Thyroid gland (tissue), 4 donors: ENCODE measurements at places on chromosomes 4 and X.

DNA sequence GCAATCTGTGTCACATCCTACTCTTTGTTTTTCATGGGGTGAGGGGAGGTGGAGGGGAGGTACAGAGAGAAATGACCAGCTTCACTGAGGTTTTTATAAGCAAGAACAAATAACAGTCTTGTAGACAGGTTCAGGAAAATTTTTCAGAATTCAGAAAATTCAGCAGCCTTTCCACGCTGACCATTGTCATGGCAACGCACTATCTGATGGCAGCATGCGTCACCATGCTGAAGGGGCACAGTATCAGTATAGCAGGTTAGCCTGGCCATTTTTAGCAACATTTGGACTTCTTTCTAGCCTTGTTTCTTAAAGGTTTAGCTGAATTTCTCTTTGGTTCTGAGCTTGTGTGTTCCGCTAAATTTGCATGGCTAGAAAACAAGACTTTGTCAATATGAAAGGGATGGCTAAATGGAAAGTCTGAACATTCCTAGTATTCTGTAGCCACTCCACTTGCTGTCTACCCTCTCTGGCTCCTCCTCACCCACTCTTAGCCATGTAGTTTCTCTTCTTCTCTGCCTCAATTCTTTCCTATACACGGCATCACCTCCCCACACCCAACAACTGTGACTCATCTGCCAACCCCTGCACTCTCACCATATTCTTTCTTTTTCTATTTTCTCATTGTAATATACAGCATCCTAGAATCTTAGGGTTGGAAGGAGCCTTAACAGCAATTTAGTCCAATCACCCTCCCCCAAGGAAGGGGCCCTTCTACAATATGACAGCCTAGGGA, 42.7 kb upstream of the CITED1 start:
- DNase-seq, result no peak

DNA sequence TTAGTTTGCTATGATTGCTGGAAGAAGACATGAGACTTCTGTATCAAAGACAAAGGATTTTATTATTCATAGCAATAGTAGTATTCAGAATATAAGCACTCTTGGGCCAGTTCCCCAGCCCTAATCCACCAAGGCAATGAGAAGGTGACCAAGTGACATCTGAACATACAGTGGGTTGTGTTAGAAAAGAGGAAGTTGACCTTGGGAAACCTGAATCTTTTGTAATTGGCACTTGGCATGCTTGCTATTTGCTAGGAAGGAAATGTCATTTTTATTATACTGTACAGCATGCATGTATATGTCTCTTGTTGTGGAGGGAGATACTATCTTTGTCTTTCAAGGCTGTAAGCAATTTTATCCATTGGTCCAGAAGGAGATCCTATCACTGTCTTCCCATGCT, 216.1 kb upstream of the FAT1 start:
- no peak for DNase-seq

GRCh38 chr4:47914926-47915237, 499 bp upstream of the NFXL1 start:
- DNase-seq, result no peak

DNA sequence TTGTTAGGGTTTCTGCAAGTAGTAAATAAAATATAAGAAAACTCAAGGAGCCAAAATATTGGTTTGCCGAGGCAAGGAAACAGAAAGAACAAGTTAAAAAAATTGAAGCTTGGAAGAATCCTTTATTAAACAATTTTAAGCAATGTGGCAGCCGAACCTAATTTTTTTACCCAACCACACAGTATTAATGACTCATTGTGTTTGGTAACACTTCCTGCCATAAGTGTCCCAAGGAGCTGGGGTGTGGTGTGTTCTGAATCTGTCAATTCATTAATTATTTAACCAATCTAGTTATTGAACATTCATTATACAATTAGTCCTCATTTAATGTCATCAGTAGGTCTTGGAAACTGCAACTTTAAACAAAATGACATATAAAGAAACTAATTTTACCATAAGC, 19.3 kb upstream of the CPE start:
- DNase-seq, result no peak

DNA sequence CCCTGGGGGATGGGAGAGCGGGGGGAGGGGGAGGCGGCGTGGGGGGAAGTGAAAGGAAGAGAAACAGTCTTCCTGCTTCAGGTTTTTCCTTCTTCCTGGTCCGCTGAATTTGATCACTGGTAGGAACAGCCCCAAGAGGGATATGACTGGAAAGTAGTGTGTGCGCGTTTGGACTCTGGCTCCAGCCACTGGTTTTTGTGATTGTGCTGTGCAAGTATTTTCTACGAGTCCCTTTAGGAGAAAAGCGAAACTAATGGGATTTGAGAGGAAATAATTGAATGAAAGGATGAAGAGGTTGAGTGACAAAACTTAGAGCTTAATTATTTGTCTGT, 836 bp downstream of the PRRG1 start:
- DNase-seq, result no peak

GRCh38 chr4:152540941-152541340, 5.0 kb upstream of the FBXW7 start:
- no peak for DNase-seq

GRCh38 chr4:40870150-40870549, 120.4 kb downstream of the NSUN7 start:
- no peak for DNase-seq

DNA sequence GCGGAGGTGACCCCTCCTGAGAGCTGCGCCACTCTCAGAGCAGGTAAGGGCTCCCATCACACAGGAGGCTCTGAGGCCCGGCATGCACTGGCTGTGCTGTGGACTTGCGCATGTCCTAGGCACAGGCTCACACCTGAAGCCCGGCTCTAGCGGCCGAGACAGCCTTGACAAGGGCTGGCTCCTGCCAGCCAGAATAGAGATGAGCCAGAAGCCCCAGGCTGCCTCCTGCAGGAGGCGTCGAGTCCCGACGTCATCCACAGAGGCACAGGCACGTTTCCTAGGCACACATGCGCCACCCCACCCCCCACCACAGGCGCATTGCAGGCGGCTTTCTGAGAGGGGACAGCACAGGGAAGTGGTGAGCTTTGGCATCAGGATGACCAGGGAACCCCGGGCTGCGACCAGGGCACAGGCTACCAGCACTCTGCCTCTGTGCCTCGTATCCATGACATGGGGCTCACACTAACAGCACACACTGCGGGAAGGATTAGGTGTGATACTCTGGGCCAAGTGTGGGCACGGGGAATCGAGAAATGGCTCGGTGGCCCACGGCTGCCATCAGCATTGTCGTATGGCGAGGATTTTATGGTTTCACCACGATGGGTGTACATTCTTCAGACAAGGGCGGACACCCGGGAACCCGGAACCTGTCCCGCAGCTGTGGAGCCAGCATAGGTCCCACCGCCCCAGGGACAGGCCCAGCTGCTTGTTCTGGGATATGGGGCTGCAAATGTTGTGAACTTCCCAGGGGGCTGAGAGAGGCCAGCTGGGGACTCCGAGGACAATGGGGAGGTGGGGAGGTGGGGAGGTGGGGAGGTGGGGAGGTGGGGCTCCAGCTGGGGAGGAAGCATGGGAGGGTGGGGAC, 90.7 kb upstream of the ADRA2C start:
- DNase-seq, result no peak

DNA sequence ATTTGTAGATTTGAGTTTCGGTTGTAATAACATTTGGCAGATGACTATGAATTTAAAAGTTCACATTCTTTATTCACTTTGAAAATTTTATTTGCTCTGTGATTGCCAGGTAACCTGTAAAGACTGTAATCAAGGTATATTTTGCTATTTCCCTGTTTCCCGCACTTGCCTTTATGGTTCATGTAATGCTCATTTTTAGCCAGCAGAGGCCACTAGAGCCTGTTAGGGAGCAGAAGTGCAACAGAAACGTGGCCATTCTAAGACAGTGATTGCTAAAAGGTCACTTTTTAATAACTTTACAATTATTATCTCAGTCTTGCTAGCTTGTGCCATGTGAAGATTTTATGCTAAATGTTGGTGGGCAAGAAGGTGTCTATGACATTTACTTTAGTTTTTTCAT, 12.4 kb downstream of the YIPF6 start:
- no peak for DNase-seq

- DNase-seq, result no peak
These were observed 33.2 kb downstream of the LRPAP1 start for GRCh38 chr4:3498901-3499510.

DNA sequence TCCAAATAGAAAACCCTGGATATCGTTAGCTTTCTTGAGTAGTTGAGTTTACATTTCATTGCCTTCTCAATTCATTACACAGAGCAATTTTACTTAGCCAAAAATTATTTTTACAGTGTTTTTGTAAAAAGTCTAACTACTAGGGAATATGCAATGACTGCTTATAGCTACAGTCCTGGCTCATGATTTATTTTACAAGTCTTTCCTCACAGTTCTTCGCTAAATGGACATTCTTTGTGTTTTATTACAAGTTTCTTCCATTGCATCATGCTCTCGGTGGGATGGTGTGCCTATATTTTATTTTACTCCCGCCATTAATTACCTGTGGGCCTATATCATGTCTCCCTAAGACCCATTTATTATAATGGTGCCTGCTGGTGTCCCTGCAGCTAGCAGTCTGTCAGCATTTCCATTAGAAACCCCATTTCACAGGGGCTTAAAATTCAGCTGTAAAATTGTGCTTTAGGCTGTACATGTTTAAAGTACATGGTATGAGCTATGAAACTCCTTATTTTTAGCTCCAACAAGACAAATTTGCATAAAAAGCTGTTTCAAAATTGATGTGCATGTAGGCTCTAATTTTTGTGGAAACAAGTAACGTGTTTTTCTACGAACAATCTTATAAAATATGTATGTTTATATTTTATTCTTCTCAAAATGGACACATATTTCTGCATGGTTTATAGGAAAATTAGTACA, 227.4 kb downstream of the SLC7A11 start:
- DNase-seq, result no peak

- no peak for DNase-seq
These were observed 152.1 kb downstream of the PALLD start for GRCh38 chr4:168648929-168649328.

GRCh38 chr4:136383082-136383481, 1149.2 kb downstream of the PCDH18 start:
- no peak for DNase-seq

GRCh38 chr4:118683513-118683912, 1.7 kb upstream of the METTL14 start:
- no peak for DNase-seq

- DNase-seq, result no peak
These were observed 321.7 kb downstream of the DHX15 start for GRCh38 chr4:24262616-24263015.

DNA sequence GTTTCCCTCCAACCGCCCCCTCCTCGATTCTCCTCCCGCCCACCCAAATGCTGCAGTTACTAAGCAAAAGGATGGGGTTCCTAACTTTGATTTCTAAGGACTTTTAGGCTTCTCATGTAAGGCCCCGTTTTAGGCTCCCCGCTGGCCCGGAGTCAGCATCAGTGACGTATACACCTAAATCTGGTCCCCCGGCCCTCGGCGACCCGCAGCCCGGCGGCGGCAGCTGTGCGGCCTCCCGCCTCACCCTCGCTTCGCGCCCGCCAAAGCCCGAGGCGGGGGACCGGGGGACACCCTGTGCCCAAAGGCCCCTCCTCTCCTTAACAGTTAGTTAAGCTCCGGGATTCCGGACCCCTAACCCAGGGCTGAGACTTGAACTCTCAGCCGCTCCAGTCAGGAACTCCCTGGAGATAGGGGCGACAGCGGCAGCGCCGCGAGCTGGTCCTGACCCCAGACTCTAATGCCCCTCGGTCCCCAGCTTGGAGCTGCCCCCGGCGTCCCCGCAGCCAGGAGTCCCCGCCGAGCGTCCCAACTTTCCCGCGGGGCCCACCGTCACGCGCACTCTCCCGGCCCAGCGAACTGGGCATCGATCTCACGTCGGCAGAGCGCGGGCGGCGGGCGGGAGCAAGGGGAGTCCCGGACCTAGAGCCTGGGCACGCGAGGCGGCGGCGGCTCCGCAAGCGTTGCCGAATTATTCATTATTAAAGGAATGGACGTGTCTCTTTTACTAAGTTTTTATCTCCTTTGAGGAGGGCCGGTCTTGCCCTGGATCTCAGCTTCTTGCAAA, 1.5 kb upstream of the NR3C2 start:
- peak; percentile 53 for DNase-seq

DNA sequence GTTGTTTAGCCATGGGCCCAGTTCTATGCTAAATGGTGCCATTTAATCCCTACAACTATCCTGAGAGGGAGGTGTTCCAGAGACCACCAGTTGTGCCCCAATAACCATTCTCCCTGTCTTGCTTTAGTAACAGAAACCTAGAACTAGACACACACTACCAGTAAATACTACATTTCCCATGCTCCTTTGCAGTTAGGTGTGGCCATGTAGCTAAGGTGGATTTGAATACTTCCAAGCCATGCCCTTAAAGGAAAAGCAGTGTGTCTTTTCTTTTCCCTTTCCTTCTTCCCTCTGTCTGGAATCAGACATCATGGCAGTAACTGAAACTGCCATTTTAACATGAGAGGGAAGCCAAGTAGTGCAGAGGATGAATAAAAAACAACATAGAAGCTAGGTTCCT, 90.9 kb upstream of the TMEM33 start:
- no peak for DNase-seq

DNA sequence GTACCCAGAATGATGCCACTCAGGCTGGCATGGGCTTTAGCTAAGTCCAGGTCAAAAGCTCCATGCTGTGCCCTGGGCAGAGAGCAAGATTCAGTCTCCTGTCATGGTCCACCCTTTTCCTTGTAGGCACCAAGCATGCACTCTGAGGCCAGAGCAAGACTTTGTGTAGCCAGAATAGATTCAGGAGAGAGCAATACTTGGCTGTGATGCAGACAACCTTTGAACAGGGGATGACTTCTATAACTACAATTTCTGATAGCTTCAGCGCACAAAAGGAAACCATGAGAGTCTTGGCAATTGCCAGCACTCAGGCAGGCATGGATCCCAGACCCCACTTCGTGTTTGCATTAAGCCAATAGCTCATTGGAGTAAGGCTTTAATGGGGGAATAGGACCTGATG, 510.6 kb downstream of the RAB28 start:
- no peak for DNase-seq

- no peak for DNase-seq
These were observed 135.8 kb downstream of the FAAH2 start for GRCh38 chrX:57422289-57422688.

- no peak for DNase-seq
These were observed 7.3 kb downstream of the RBBP7 start for GRCh38 chrX:16862829-16863228.

GRCh38 chr4:100895556-100896197, 377.9 kb upstream of the EMCN start:
- no peak for DNase-seq

GRCh38 chr4:187576751-187577150, 418.8 kb upstream of the ZFP42 start:
- DNase-seq, result peak; percentile 79

DNA sequence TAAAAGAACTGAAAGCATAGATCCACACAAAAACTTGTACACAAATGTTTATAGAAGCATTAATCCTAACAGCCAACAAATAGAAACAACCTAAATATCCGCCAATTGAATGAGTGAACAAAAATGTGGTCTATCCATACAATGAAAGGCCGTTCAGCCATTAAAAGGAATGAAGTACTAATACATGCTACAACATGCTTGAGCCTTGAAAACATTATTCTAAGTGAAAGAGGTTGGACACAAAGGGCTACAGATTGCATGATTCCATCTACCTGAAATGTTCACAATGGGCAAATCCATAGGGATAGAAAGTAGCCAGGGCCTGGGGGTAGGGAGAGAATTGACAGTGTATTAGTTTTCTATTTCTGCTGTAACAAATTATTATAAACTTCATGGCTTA, 169.2 kb downstream of the SPCS3 start:
- DNase-seq, result no peak

- DNase-seq, result no peak
These were observed 123.5 kb downstream of the IL15 start for GRCh38 chr4:141759796-141760425.

GRCh38 chr4:107900067-107900466, 31.3 kb upstream of the CYP2U1 start:
- DNase-seq, result no peak
